Pancreas (tissue), 10 donors: ENCODE measurements at places on chromosomes 7 and 10.

DNA sequence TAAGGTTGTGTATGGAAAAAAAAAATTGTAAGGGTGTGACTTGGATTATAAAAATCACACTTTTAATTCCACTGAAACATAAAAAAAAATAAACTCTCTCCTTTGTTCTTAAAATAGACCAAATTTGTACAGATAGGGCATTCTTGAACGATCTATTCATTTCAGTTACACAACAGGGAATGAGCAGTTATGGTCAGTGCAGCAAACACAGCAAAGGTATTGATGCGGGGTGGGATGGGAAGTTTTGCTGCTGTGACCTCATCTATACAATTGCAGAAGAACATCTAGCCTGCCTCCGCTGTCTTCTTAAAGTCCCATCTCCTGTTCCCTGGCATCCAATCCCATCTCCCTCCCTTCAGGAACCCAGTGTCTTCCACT is 580.2 kb downstream of the SUGCT start:
- DNase-seq, result no peak

GRCh38 chr7:37318541-37318940 is 130.1 kb downstream of the ELMO1 start:
- no peak for DNase-seq

DNA sequence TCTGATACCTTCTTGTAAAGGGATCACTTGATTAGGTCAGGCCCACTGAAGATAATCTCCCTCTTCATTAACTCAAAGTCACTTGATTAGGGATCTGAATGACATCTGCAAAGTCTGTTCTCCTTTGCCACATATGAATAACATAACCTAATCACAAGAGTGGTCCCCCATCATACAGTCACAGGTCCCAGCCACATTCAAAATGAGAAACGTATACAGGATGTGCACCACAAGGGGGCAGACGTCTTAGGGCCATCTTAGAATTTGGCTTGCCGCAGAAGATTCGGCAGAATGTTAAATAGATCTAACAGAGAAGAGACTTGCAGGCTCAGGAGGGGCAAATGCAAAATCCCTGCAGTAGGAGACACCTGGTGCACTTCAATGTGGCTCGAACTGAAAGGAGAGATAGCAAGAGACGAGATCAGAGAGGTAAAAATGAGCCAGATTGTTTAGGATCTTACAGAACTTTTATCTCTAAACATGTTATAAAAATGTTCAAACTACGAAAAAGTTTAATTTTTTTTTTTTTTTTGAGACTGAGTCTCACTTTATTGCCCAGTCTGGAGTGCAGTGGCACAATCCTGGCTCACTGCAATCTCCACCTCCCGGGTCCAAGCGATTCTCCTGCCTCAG is 10.4 kb upstream of the SMC3 start:
- DNase-seq, result peak; percentile 33

DNA sequence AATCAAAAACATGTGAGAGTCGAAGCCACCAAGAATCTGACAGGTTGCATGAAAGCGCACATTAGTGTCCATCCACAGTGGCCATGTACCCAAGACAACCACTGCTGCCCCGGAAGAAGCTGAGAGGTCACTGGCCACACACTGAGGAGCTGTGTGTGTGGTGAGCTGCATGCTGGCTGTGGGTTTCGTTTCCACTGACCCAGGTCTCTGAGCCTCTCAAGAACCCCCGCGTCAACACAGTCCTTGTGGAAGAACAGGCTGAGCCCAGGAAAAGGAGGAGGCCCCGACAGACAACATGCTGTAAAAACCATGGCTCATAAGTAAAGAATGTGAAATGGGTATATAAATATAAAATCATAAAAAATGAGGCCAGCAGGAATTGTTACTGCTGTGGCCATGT is 8.2 kb downstream of the VIPR2 start:
- no peak for DNase-seq

- no peak for DNase-seq
These were observed 399 bp downstream of the FHIP2A start for GRCh38 chr10:114821915-114822443.

GRCh38 chr10:97763411-97763810 is 8.4 kb downstream of the SFRP5 start:
- no peak for DNase-seq
